Left lung (tissue), 14 donors: ENCODE measurements at places on chromosomes 2 and 18. TPM values are rescaled to one million over a fixed set of nuclear protein-coding genes. Genes with fewer than 3 reads are reported as not detected.
A peak's percentile ranks its signal among the peaks of the same experiment; 100 is the strongest.

GRCh38 chr2:62466503-62466854, 39.5 kb downstream of the TMEM17 start:
- no peaks in the 10 kb centered on the region for H3K27me3 ChIP-seq
- no peaks in the 10 kb centered on the region for H3K36me3 ChIP-seq
- no peak overlapping the region for H3K27ac ChIP-seq
- no peaks in the 10 kb centered on the region for H3K4me1 ChIP-seq
- no peak overlapping the region for H3K4me3 ChIP-seq

DNA sequence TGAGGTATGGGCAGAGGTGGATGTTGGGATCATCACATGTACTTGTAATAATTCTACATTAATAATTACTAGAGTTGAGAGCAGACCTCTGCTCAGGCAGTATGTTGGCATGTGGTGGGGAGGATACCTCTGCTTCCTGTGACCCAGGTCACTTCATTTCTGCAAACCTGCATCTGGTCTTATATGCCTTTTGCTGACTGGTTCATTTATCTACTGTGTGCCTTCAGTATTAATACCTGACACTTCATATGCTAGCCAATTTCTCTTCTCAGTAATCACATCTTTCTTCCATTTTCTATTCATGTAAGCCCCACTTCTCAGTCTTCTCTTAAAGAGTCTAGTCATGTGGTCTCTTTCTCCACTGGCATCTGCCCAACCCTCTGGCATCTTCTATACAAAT, 41.1 kb upstream of the DLX2 start:
- no peak overlapping the region for H3K4me3 ChIP-seq
- H3K4me1 ChIP-seq, result no peaks in the 10 kb centered on the region
- no peaks in the 10 kb centered on the region for H3K27me3 ChIP-seq
- no peak overlapping the region for H3K27ac ChIP-seq

- no peaks in the 10 kb centered on the region for H3K4me1 ChIP-seq
- no peak overlapping the region for H3K27ac ChIP-seq
- DNase-seq, result no peak
- no peak overlapping the region for H3K4me3 ChIP-seq
- no peaks in the 10 kb centered on the region for H3K27me3 ChIP-seq
Measured at GRCh38 chr2:170298861-170299429, 121.0 kb downstream of the MYO3B start.

DNA sequence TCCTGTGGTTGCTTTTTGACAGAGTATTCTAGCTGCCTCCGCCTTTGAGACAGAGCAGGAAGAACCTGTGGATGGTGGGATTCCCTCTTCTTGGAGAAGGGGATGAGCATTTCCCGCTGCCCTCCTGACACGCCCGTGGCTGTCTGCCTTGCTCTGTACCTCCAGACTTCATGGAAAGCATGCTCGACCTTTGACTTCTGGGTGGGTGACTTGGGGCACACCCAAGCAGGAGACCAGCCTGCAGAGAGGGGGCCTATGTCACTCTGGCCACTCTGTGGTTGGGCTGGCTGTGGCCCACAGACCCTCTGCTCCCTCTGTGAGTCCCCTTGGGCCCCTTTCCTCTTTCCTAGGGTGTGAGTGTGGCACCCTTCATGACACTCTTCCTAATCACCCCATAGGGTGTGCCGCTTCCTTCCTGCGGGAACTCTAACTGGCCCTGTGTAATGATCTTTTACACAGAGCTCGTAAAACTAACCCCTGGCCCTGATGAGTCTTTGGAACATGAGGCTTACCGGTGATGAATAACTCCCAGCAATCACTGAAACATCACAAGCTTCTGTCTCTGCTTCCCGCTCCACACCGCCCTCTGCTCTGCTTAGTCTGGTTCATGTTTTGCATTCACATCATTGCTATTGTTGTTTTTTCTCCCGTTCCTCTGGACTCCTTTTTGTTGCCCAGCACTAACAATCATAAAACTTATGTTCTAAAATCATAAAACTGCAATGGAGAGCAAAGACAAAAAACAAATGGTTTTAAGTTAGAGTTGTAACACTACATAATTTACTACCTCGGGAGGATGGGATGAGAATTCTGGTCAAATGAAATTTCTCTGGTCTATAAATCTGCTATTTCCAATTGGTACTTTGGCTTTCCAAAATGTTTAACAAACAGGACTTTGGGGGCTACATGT, 101.1 kb downstream of the SH3YL1 start:
- H3K36me3 ChIP-seq, result no peaks in the 10 kb centered on the region
- H3K27ac ChIP-seq, result no peak overlapping the region
- no peaks in the 10 kb centered on the region for H3K4me1 ChIP-seq
- DNase-seq, result no peak

GRCh38 chr18:46099463-46099862, 1.4 kb upstream of the ATP5F1A start:
- H3K4me1 ChIP-seq, result peaks cover 8% of the 10 kb centered on the region
- no peak overlapping the region for H3K27ac ChIP-seq
- H3K36me3 ChIP-seq, result peaks cover 14% of the 10 kb centered on the region
- DNase-seq, result no peak

DNA sequence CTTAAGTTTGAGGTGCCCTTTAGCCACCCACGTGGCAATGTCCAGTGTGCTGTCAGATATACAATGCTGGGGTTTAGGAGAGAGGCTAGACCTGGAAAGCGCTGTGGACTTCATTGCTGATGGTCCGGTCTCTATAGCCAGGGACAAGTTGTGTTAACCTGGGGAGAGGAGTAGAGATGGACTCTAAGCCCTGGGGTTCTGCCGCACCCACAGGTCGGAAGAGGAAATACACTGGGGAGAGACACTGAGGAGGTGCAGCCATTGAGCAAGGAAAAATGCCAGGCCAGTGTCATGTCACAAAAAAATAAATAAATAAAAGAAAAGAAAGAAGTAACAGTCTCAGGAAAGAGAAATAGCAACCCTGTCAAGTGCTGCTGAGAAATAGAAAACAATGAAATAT, 106.9 kb upstream of the CBLN2 start:
- H3K27ac ChIP-seq, result no peak overlapping the region
- no peak overlapping the region for H3K4me3 ChIP-seq
- no peak for DNase-seq
- H3K4me1 ChIP-seq, result no peaks in the 10 kb centered on the region
- no peaks in the 10 kb centered on the region for H3K27me3 ChIP-seq

DNA sequence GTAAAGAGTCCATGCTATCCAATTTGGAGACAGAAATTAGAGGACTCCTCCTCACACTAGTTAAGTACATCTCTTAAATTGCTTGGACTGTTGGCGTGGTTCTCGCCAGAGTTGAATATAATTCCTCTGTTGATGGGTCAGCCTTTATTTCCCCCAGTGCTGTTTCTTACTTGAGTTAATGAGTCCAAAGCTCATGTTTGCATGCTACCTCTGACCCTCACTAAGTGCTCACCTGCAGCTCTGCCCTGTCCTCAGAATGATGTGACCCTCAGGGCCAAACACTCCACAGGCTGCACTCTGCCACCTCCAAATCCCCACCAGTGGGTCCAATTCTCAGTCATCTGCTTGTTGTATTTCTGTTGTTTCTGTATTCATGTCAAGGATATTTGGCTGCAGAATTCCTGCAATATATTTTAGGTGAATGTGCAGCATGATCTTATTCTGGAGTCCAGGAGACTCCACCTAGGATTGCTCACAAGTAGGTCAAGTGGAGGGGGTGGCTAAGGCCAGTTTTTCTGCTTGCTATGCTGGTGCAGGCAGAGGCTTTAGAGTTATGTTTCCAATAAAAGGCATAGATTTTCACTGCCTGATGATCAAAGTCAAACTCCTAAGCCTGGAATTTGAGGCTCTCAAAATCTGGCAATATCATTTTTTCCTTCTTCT, 37.8 kb downstream of the RDH14 start:
- H3K27ac ChIP-seq, result no peak overlapping the region
- no peak overlapping the region for H3K4me3 ChIP-seq
- peaks cover 5% of the 10 kb centered on the region for H3K4me1 ChIP-seq
- H3K36me3 ChIP-seq, result no peaks in the 10 kb centered on the region
- no peaks in the 10 kb centered on the region for H3K27me3 ChIP-seq

- H3K27me3 ChIP-seq, result no peaks in the 10 kb centered on the region
- H3K27ac ChIP-seq, result no peak overlapping the region
- H3K4me1 ChIP-seq, result peaks cover 8% of the 10 kb centered on the region
- no peak for DNase-seq
Measured at GRCh38 chr2:222572264-222572721, 83.6 kb downstream of the FARSB start.

DNA sequence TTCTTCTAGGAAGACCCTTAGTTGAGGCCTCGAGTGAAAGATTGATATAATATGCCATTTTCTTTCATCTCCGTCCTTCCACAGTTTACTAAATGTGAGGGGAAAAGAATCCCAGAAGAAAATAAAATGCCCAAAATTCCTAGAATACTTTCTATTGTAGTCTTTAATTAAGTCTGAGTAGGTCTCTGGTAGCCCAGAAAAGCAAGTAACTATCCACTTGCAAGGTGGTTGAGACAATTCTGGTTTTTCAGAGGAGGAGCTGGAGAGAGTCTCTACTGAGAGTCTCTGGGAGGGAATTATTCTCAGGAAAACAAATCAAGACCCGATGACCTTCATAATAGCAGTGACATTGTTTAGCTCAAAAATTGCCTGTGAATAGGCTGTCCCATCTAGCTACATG, 63.9 kb upstream of the TTC39C start:
- no peak for DNase-seq
- no peaks in the 10 kb centered on the region for H3K4me1 ChIP-seq

IKZF2 gene
- total RNA-seq, result 11.6 TPM

CERS6 gene
- total RNA-seq, result 24.5 TPM

DNA sequence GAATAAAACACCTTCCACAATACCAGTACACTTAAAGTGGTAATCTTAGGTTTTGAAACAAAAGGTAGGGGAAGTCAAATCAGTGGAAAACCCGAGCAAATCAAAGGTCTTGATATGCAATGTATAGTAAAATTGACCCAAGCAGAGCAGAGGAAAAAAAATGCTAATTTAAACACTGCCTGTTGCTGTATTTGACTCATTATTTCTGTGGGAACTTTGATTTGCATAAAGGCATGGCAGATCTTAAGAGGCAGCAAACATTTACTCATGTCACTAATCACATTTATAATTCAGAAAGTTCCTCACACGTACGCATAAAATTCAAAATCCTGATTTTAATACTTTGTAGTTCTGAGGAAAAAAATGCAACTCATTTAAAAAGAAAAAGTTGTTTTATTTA, 64.4 kb downstream of the IKZF2 start:
- no peak for DNase-seq
- no peaks in the 10 kb centered on the region for H3K27me3 ChIP-seq
- H3K4me1 ChIP-seq, result no peaks in the 10 kb centered on the region
- H3K4me3 ChIP-seq, result no peak overlapping the region
- no peaks in the 10 kb centered on the region for H3K36me3 ChIP-seq

DNA sequence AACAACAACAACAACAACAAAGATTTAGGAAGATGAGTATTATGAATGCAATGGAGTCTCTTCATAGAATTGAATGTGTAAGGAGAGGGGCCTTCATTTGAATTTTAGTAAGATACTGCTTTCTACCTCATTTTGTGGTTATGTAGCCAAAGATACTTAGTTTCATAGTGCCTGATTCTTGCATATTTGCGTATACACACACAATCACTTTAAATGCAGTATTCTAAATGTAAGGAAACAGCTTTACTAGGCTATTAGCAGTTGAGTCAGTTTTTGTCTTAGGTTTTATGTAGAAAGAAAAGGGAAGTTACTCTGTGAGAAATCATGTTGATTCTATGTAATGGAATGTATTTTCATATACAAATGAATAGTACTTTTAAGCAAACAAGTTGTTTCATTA, 80.5 kb downstream of the HAUS1 start:
- no peak overlapping the region for H3K27ac ChIP-seq
- peaks cover 24% of the 10 kb centered on the region for H3K4me1 ChIP-seq
- H3K27me3 ChIP-seq, result no peaks in the 10 kb centered on the region
- DNase-seq, result no peak
- H3K36me3 ChIP-seq, result peaks cover 3% of the 10 kb centered on the region

- H3K4me1 ChIP-seq, result peaks cover 2% of the 10 kb centered on the region
- no peak overlapping the region for H3K27ac ChIP-seq
- no peak overlapping the region for H3K4me3 ChIP-seq
- H3K27me3 ChIP-seq, result no peaks in the 10 kb centered on the region
- H3K36me3 ChIP-seq, result no peaks in the 10 kb centered on the region
- DNase-seq, result no peak
Measured at GRCh38 chr18:48979944-48980890, 29.5 kb upstream of the SMAD7 start.

STK17B gene
- total RNA-seq, result 59.2 TPM

- H3K4me1 ChIP-seq, result peaks cover 27% of the 10 kb centered on the region
- H3K4me3 ChIP-seq, result no peak overlapping the region
- no peak for DNase-seq
Measured at GRCh38 chr2:86003104-86003503, 102.6 kb downstream of the POLR1A start.

GRCh38 chr2:79849241-79849640, 336.4 kb downstream of the CTNNA2 start:
- no peaks in the 10 kb centered on the region for H3K36me3 ChIP-seq
- no peak overlapping the region for H3K27ac ChIP-seq

DNA sequence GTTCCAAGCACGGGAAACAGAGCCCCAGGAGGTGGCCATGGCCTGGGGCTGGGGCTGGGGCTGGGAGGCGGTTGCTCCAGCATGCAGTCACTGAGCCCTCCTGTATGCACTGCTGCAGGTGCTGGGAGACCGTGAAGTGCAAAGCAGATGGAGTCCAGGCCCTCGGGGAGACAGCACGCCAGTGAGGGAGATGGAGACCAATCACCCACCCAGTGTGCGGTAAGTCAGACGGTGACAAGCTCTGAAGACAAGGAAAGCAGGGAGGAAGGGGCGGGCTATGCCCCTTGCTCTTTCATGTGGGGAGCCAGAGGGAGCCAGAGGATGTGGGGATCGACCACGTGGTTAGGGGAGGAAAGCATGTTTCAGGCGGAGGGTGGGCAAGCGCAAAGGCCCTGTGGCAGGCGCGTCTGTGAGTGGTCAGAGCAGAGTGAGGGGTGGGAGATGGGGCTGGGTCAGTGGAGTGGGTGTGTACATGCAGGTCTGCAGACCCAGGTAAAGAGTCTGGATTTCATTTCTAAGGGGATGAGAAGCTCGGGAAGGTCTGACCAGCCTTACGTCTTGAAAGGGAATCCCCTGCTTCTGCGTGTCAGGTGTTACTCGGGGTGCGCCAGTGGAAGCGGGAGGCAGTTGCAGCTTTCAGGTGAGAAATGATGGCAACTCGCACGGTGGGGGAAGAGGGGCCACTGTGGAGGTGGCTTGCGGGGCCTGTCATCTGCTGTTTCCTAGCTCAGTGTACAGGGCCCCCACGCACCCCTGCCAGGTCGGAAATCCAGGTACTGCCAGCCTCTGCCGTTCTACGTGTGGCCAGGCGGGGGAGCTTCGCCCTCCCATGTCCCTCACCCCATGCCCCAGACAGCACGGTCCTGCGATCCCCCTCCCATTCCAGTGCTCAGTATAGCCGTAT, 19.4 kb downstream of the RRM2 start:
- H3K4me3 ChIP-seq, result no peak overlapping the region
- H3K27me3 ChIP-seq, result no peaks in the 10 kb centered on the region
- peak; percentile 82 for DNase-seq
- H3K27ac ChIP-seq, result no peak overlapping the region

GRCh38 chr2:33457556-33458247, 18.7 kb upstream of the RASGRP3 start:
- H3K4me3 ChIP-seq, result no peak overlapping the region
- no peak overlapping the region for H3K27ac ChIP-seq
- no peaks in the 10 kb centered on the region for H3K27me3 ChIP-seq
- peak; percentile 75 for DNase-seq
- no peaks in the 10 kb centered on the region for H3K36me3 ChIP-seq

UPP2 gene
- not detected for total RNA-seq
